ENCODE measurements at places on chromosomes 1 and 21. TPM values are rescaled to one million over a fixed set of nuclear protein-coding genes. Genes with fewer than 3 reads are reported as not detected.

The RBM11 gene
- total RNA-seq = not detected

The ALPL gene
- total RNA-seq = 41.6 TPM

The GRHL3 gene
- total RNA-seq = not detected

The KHDRBS1 gene
- total RNA-seq = 131 TPM

The PRRX1 gene
- 358 TPM for total RNA-seq

The COL8A2 gene
- 8.2 TPM for total RNA-seq

The LYPD8 gene
- total RNA-seq = not detected

The C4BPB gene
- not detected for total RNA-seq

The OR10Z1 gene
- not detected for total RNA-seq

The LPAR3 gene
- total RNA-seq = not detected

The TEX38 gene
- not detected for total RNA-seq

The MR1 gene
- total RNA-seq = 4.3 TPM

The KCNE1 gene
- 0.44 TPM for total RNA-seq

The EFNA1 gene
- total RNA-seq = 31.3 TPM

The C1QC gene
- total RNA-seq = not detected

The UBE2G2 gene
- 74.7 TPM for total RNA-seq

The LAD1 gene
- 0.16 TPM for total RNA-seq

The KLF17 gene
- not detected for total RNA-seq

The KCNJ15 gene
- total RNA-seq = 0.51 TPM

The DNALI1 gene
- total RNA-seq = 10.5 TPM

The INAVA gene
- total RNA-seq = 2.0 TPM

The ITLN1 gene
- not detected for total RNA-seq

The IL20 gene
- total RNA-seq = not detected

The OR2M3 gene
- not detected for total RNA-seq

The LCE2A gene
- total RNA-seq = not detected

The TRAF3IP3 gene
- total RNA-seq = not detected

The NUF2 gene
- total RNA-seq = 6.8 TPM

The DCDC2B gene
- not detected for total RNA-seq

The ELAVL4 gene
- not detected for total RNA-seq

The PEX14 gene
- total RNA-seq = 22.2 TPM

The CDK18 gene
- 4.5 TPM for total RNA-seq

The FAM72A gene
- 4.3 TPM for total RNA-seq
